ENCODE measurements at places on chromosomes 12 and 14. TPM values are rescaled to one million over a fixed set of nuclear protein-coding genes. Genes with fewer than 3 reads are reported as not detected.

Gene CCDC177
- total RNA-seq, result not detected

Gene CDCA4
- total RNA-seq, result 40.1 TPM

Gene CRIP1
- 2.5 TPM for total RNA-seq

Gene SLCO1B3
- total RNA-seq, result not detected

Gene STYK1
- 11.4 TPM for total RNA-seq

Gene KCNJ8
- 0.23 TPM for total RNA-seq

Gene CSRP2
- 185 TPM for total RNA-seq

Gene MYF5
- not detected for total RNA-seq

Gene KCNMB4
- total RNA-seq, result 17.4 TPM

Gene COPZ1
- 130 TPM for total RNA-seq

GRCh38 chr12:26334621-26335124 is 139.3 kb downstream of the SSPN start:
- DNase-seq, result no peak

DNA sequence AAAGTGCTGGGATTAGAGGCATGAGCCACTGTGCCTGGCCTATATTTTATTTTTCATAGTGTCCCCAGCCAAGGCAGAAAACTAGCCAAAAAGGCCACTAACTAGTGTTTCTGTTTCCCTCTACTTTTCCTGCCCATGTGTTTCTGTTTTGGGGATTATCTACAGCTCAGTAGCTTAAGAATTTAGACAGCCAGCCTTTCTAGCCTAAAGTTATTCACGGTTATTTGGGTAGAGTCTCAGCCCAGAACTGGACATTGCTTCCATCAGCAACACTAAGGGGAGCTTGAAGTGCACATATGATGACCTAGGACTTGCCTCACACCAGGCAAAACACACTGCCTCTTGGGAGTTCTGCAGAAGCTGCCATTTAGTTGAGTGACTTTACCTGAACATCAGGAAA is 17.9 kb downstream of the PROX2 start:
- DNase-seq, result no peak

DNA sequence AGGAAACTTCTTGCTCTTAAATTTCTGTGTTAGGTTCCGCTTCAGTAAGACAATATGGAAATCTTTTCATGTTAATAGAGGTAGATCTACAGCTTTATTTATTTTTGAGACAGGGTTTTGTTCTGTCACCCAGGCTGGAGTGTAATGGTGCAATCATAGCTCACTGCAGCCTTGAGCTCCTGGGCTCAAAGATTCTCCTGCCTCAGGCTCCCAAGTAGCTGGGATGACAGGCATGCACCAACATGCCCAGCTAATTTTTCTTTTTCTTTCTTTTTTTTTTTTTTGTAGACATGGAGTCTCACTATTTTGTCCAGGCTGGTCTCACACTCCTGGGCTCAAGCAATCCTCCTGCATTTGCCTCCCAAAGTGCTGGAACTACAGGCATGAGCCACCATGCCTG is 70.1 kb downstream of the DAO start:
- DNase-seq, result no peak

GRCh38 chr12:62977418-62977817 is 42.5 kb upstream of the PPM1H start:
- no peak for DNase-seq

DNA sequence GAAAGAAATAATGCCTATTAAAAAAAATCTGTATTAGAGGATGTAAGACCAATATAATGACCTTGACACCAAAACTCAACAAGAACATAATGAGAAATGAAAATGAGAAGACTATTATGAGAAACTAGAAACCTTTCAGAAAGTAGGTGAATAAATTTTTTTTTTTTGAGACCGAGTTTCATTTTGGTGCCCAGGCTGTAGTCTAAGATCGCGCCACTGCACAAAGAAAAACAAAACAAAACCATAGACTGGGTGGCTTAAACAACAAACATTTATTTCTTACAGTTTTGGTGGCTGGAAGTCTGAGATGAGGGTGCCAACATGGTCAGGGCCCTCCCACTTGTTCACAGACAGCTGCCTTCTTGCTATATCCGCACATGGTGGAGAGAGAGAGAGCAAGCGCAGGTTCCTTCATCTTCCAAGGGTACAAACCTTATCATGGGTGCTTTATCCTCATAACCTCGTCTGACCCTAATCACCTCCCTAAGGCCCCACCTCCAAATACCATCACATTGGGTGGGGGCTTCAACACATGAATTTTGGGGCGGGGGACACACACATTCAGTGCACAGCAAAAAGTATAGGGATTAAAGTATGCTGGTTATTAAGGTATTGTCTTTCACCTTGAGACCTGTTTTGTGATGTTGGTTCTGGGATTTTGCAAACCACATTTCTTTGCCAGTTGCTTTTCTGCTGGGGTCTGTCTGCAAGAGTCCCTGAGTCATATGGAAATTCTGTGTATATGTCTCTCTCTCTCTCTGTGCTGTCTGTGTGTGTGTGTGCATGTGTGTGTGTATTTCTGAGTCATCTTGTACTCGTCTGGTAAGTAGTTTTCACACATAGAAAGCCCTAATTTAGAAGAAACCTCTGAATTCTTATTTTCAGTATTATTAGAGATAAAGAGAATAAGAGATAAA is 26.2 kb downstream of the ZCRB1 start:
- no peak for DNase-seq

DNA sequence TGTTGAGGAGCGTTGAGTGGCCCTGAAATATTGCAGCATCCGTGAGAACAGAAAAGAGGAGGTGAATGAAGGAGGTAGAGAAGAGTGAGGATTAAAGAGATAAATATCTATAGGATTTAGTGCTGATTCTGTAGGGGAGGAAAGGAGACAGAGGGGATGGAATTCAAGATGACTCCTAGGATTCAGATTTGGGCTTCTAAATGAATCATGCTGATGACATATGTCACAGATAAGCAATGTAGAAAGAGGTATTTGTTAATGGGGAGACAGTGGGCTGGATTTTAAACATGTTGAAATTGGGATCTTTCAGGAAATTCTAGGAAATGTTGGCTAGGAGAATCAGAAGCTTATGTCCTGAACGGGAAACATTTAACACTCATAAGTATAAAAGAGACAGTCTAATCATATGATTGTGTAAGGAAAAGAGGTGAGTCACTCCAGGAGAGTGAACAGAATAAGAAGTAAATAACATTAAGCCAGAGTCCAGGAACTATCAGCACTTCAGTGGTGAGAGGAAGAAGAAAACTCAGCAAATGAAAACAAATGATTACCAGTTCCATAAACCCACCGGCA is 58.1 kb upstream of the DIO2 start:
- no peak for DNase-seq

DNA sequence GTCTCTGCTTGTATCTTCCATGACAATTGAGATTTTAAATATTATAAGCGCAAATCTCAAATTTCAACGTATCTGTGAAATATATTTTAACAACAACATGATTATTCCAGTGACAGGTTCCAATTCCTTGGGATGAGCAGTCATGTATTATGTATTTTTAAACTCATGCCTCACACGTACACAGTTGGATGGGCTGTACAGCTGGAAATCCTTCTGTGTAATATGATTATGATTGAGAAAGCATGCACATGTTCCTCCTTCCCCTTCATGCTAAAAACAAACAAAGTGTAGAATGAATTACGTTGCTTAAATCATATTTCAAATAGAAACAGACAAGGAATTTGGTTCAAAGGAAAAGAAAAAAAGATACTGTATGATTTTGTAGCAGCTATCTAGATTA is 428.3 kb downstream of the TMTC2 start:
- DNase-seq, result no peak

DNA sequence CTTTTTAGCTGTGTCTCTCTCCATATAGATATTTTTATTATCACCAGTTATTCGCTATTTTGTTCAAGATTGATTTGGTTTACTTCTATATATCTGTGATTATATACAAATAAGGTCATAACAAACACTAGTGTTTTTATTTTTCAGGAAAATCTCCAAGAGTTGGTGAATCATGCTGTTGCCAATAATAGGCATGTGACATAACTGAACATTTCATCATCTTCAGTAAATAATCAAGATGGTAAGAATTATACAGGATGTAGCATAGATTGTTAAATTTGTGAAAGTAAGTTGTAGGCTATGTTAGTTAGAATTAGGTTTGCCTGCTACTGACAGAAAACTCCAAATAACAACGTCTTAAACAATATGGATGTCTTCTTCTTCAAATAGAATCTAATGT is 240.9 kb upstream of the PDE3A start:
- no peak for DNase-seq

DNA sequence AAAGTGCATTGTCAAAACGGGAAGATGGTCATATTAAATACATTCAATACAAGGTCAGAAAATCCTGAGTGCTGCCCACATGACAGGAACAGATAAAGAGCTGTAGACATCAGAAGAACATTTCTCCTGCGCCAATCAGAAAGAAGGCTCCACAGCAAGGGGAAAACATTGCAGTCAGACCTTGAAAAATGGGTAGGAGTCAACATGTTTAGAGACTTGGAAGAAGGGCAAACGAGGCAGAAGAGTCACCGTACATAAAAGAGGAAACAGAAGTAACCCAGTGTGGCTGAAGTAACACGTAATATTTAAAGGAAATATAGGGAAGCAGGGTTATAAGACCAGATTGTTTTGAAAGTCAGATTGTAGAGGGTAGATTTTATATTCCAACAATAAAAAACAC is 11.9 kb downstream of the SPPL3 start:
- no peak for DNase-seq

GRCh38 chr14:92847749-92848148 is 53.6 kb downstream of the GOLGA5 start:
- DNase-seq, result no peak

GRCh38 chr12:14868916-14869506 is 16.6 kb downstream of the MGP start:
- DNase-seq, result no peak

Data from endothelial cell (in vitro differentiated cells).